Endodermal cell (in vitro differentiated cells): ENCODE measurements at places on chromosomes 1 and 21.
A peak's percentile ranks its signal among the peaks of the same experiment; 100 is the strongest.

- no peak for DNase-seq
These were observed 25.2 kb upstream of the CDCA8 start for GRCh38 chr1:37667023-37667671.

GRCh38 chr1:182861994-182862393 lies 22.8 kb downstream of the DHX9 start:
- no peak for DNase-seq

DNA sequence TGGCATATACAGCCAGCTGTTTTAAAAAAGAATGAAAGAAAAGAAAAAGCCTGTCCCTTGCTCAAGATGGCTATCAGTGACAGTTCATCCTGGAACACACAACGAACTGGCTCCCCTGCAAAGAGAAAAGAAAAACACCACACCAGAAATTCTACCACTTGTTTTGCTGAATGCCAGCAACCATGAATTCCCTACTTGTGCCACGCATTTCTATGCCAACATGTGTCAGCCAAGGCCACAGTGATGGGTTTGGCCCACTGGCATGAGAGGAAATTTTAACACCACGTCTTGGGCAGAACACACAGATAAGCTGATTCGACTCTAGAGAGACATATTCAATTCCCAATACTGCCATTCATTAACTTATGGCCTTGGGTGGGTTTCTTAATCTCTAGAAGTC lies 64.0 kb downstream of the CAPZB start:
- no peak for DNase-seq

DNA sequence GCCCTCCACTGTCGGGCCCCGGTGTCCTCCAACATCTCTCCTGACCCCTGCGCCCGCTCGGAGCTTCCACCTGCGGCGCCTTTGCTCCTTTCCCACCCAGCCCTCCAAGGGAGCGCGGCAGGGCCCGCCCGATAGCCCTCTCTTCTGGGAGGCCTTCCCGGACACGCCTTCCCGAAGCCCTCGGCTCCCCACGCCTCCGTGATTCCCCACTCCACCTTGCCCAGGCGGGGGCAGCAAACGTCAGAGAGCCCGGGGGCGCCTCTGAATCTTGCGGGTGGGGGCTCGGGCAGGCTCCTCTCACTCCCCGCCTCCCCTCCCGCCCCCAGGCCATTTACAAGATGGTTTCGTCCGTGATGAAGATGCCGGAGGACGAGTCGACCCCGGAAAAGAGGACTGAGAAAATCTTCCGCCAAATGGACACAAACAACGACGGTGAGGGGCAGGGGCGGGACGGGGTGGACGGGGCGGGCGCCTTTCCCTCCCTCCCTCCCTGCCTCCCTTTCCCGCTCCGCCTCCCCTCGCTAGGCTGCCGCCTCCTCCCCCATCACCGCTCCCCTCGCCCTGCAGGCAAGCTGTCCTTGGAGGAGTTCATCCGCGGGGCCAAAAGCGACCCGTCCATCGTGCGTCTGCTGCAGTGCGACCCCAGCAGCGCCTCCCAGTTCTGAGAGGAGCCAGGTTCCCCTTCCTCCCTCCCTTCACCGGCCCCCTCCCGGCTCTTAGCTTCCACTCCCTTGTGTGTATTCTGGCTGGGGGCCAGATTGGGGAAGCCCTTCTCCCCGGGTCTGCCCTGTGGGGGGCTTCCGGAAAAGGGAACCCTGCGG lies 7.1 kb downstream of the HPCA start:
- DNase-seq = peak; percentile 85

- no peak for DNase-seq
These were observed 115.6 kb upstream of the KIF26B start for GRCh38 chr1:245039196-245039595.

DNA sequence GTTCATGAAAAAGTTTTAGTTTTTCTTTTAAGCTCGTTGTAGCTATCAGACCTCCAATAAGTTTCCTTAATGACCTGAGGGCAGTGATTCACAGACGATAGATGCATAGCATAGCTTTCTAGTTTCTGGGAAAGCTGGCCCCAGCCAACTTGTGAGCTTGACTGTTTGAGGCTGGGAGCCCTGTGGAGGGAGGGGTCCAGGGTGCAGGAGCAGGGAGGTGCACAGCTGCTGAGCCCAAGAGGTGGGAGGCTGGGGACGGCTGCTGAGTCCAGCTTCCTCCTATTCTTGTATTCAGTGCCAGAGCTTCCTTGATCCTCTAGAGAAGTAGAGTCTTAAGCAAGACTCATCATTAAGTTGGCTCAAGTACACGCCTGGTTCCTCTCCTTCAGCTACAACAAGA lies 11.0 kb upstream of the AVPR1B start:
- no peak for DNase-seq

DNA sequence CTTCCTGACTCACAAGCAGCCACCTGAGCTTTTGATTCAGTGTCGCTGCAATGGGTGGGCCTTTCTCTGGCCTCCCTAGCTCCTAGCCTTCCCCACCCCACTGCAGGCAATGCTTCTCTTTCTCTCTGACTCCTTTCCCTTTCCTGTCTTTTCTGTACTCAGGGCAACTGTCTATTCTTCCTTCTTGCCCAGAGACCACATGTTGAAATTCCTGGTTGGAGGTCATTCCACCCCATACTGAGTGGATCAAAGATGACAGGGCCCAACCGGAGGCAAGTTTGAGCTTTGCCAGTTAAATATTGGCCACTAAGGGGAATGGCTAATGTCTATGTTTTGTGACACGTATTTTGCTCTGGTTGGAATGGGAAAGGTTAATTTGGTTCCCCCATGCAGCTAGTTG lies 65.2 kb upstream of the ARID1A start:
- DNase-seq = no peak

- DNase-seq = no peak
These were observed 10.4 kb upstream of the KCNAB2 start for GRCh38 chr1:6035303-6035702.

- DNase-seq = no peak
These were observed 52.2 kb upstream of the KIAA1614 start for GRCh38 chr1:180860535-180860934.

DNA sequence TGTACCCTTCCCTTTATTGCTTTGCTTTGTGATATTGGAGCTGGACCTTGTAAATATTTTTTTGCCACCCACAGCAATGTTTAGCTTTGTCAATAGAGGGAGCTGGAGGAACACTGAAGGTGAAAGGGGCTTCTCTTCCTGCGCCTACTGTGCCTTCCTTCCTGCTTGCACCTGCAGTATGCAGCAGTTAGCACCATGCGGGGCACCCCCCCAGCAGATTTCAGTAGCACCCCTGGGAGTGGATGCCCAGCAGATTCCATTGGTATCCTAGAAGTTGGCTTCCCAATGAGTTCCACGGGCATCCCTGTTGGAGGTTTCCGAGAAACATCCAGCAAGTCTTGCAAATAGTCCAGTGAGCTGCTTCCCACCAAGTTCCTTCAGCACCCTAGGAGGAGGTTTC lies 25.6 kb downstream of the S100A10 start:
- DNase-seq = peak; percentile 78

DNA sequence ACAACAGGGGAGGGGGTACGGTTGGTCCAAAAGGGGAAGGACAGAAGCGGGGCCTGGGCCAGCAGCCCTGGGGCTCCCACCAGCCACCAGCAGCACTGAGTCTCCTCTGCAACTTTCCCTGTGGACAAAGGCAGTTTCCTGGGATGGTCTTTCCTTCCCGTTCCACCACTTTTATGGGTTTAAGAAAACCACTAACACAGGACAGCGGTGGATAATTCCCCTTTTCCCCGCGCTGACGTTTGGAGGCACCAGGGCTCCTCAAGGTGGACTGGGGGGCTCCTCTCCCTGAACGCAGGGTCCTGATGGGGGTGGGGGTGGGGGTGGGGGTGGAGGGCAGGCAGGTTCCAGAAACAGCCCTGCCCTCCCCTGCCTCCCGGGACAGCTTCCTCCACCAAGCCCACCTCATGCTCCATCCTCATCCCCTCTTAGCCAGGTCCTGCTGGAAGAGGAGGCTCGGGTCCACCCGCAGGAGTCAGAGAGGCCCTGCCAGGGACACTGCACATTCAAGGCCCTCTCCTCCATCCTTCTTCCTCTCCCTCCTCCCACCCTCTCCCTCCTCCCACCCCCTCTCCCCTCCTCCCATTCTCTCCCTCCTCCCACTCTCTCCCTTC lies 4.8 kb upstream of the COL6A1 start:
- DNase-seq = peak; percentile 69

GRCh38 chr1:210248341-210248740 lies 15.7 kb downstream of the SERTAD4 start:
- no peak for DNase-seq

GRCh38 chr1:153513023-153513422 lies 22.8 kb downstream of the S100A6 start:
- no peak for DNase-seq

- no peak for DNase-seq
These were observed 162.4 kb downstream of the PLPPR5 start for GRCh38 chr1:98842241-98842640.

DNA sequence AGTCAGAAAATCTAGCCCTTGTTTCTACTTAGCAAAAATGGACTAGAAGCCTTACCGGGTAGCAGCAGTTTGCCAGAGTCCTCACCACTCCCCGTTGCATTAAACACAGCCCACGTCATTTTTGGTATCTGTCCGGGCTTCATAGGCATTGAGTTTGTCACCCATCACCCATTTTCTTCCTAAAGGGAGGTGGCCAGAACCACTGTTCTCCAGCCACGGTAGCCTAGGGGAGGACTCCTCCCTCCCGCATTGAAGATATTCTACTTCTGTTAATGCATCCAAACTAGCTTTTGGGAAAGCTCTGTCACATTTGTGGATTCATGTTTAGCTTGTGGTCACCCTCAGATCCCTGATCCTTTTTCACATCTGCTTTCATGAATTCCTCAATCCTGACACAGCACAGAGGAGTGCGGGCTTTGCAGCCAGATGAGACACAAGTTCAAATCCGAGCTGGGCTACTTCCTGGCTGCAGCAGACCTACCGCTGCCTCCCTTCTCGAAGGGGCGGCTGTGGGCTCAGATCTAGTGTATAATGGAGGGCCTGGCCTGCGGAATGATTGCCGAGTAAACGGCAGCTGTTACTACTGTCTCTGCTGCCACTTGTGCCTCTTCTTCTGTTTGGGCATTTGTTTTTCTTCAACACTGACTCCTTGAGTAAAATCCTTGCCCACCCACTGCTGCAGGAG lies 63.2 kb upstream of the EFHD2 start:
- DNase-seq = no peak

GRCh38 chr1:28078262-28078661 lies 10.1 kb downstream of the EYA3 start:
- DNase-seq = no peak

GRCh38 chr21:33283203-33283602 lies 17.0 kb downstream of the IL10RB start:
- DNase-seq = peak; percentile 24

GRCh38 chr1:114458237-114458777 lies 52.7 kb downstream of the TRIM33 start:
- DNase-seq = no peak

GRCh38 chr1:235642011-235642942 lies 7.3 kb downstream of the GNG4 start:
- DNase-seq = peak; percentile 84

GRCh38 chr1:70907563-70908310 lies 139.9 kb downstream of the PTGER3 start:
- DNase-seq = no peak

- DNase-seq = no peak
These were observed 96.8 kb downstream of the NRIP1 start for GRCh38 chr21:14968029-14968428.

- DNase-seq = no peak
These were observed 4.6 kb upstream of the NKAIN1 start for GRCh38 chr1:31244326-31244725.

DNA sequence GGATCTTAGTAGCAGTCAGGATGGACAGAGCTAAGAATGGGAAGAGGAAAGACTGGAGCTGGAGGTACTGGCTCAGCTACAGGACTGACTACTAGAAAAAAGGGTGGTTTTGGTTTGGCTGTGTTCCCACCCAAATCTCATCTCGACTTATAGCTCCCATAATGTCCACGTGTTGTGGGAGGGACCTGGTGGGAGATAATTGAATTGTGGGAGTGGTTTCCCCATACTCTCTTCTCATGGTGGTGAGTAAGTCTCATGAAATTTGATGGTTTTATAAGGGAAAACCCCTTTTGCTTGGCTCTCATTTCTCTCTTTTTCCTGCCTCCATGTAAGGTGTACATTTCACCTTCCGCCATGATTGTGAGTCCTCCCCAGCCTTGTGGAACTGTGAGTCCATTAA lies 466.5 kb upstream of the DEPDC1 start:
- DNase-seq = no peak

- no peak for DNase-seq
These were observed 8.6 kb downstream of the ARF1 start for GRCh38 chr1:228091084-228091483.

DNA sequence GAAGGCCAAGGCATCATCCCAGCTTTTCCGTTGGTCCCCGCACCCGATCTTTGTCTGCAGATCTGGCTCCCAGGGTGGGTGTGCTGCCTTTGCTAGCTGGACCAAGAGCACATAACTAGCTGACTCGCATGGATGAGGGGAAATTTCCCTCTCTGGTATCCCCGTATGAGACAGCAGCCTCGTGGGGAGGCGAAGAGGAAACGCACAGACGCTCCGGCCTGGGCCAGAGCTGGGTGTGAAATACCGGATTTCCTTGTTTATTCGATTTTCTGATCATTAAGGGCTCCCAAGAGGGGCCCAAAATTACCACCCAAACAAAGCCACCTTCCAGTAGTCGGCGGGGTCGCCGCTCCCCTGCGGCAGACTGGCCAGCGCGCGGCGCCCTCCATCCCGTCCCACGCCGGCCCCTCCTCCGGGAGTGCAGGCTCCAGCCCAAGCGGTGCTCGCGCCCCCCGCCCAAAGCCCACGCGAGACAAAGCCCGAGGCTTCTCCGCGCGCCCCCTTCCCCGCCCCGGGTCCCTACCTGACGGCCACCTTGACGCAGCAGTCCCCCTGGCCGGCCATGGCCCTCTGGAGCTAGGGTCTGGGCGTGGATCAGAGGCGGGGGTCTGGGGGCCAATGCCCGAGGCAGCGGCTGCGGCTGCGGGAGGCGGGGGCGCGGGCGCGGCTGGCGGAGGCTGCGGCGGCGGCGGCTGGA lies 546 bp downstream of the KIF21B start:
- DNase-seq = peak; percentile 84

- peak; percentile 77 for DNase-seq
These were observed 3.0 kb downstream of the ZC3H12A start for GRCh38 chr1:37477198-37477931.

DNA sequence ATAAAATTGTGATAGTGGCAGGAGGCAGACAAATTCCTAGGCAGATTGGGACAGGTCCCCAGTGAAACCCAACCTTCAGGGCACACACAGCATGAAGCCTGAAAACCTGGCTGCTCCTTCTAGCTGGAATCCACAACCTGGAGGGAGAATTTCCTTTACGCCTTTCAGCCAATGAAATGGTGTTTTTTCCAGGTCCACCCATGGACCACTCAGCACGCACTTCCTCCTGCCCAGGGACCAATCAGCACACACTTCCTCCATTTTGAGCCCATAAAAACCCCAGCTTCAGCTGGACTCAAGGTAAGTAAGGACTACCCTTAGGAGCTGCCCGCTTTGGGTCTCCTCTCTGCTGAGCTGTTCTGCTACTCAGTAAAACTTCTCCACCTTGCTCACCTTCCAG lies 120.1 kb downstream of the AKT3 start:
- DNase-seq = peak; percentile 72

- DNase-seq = no peak
These were observed 323.1 kb upstream of the FAM78B start for GRCh38 chr1:166489670-166490436.
